Stimulated activated CD8-positive, alpha-beta memory T cell treated with anti-CD3 and anti-CD28 coated beads, Interleukin-7, amount 100 ng/mL, for 48 hours (primary cell): ENCODE measurements at places on chromosomes 5 and 9.

DNA sequence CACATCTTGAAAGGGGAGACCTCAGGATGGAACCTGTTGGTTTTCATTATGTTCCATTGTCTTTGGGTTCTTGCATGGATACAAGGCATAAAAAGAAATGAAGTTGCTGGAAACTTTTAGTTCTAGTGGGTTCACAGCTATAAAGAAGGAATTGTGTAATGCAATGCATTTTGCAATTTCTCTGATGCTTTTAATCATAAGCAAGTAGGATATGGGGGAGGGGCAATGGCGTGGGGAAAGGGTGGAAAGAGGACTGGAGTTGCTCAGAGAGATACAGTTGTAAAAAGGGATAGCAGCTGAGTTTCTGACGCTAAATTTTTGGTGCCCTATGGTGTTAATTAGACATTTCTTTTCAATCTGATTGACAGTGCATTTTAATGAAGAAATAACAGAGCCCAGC, 88.6 kb upstream of the FANCC start:
- no peak for DNase-seq

- DNase-seq = no peak
Measured at GRCh38 chr9:136858844-136859757, 7.0 kb downstream of the MAMDC4 start.

DNA sequence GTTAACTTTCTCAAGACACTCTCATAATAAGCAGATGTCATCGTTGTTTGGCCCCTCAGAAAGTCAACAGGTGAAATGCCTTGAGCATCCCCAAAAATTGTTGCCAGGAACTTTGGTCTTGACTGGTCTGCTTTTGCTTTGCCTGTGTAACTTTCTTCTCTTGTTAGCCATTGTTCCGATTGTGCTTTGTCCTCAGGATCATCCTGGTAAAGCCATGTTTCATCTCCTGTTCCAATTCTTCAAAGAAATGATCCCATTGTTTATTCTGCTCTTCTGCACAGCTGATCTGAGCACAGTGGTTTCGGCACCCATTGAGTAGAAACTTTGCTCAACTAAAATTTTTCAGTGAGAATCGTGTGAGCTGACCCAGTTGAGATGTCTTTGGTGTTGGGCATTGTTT, 8.1 kb upstream of the ZBED3 start:
- no peak for DNase-seq

DNA sequence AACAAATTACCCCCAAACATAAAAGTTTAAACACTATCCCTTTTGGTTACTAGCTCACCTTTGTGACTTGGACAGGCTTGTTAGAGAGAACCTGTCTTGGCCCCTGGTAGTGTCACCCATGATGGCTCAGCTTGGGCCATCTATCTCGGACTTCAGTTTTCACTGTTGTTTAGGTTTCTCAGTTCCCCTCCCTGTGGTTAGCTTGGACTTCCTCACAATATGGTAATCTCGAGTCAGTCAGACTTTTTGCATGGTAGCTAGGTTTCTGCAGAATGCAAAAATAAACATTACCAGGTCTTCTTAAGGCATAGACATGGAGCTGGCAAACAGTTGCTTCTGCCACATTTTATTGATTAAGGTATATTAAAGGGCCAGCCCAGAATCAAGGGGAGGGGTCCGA, 324.3 kb upstream of the RORB start:
- DNase-seq = no peak

DNA sequence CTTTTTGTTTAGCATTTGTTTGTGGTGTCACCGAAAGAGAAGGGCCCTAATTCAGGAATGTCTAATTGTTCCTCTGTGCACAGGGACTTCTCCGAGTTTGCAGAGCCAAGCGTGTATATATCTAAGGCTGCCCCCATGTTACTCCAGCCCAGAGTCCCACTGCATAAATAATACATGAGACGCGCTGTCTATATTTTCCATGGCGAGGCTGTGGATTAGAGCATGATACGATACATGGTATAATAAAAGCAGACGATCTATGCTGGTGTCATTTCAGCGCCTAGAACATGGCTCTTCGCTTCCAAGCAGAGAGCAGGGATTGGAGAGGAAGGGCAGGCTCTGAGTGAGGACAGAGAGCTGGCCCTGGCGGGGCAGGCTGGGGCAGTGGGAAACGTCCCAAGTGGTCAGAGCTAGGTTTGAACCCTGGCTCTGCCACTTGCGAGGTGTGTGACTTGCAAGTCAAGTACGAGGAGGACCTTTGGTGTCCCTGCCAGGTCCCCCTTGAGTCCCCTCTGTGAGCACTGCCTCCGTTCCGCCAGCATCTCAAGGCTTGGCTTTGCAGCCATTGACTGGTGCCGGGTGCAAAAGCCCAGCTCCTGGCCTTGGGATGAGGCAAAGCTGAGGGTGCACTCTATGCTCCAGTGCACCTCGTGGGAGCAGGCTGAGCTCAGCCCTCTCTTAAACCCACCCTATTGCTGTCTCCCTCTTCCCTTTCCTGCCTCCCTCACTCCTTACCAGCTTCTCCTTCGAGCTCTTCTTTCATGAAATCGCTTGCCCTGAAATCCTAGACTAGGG, 29.2 kb upstream of the LAMC3 start:
- DNase-seq = no peak

DNA sequence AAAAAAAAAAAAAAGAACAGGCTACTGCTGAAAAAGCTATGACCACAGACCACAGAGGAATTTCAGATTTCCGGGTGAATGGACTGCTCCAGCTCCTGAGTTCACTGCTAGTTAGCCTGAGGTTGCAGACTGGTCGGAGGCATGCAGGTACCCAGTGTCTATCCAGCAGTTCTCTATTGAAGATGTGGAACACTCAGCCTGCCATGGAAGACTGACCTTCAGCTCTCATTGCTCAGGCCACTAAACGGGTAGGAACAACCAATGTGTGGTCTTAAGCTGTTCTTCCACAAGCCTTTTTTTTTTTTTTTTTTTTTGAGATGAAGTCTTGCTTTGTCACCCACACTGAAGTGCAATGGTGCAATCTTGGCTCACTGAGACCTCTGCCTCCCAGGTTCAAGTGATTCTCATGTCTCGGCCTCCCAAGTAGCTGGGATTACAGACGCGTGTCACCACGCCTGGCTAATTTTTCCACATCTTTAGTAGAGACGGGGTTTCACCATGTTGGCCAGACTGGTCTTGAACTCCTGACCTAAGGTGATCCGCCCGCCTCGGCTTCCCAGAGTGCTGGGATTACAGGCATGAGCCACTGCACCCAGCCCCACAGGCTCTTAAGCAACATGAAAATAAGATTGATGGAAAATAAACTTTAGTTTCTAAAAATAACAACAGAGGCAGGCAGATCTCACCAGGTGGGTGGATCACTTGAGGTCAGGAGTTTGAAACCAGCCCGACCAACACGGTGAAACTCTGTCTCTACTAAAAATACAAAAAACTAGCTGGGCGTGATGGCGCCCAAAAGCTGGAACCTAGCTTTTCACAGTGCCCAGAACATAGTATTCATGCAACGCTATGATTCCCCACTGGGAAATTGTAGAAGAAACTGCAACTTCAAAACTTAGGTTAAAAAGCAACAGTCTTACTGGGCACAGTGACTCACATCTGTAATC, 20.0 kb upstream of the NPM1 start:
- DNase-seq = no peak

DNA sequence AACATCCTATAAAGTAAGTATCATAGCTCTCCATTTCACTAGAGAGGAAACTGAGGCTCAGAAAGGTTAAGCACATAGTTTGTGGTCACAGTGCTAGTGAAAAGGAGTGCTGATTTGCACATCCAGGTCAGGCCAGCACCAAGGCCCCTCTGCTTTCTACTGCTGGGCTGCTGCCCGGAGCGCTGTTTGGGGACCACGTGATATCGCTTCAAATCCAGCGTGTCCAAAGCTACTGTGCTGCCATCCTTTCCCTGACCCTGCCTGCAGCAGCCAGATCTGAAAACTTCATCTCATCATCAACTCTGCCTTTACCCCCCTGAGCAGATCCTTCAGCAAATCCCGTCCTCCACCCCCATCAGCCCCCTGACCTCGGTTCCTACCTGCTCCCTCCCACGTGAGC, 40.7 kb upstream of the AKNA start:
- no peak for DNase-seq
